Activated naive CD4-positive, alpha-beta T cell treated with anti-CD3 and anti-CD28 coated beads for 36 hours (primary cell): ENCODE measurements at places on chromosomes 5 and 9. TPM values are rescaled to one million over a fixed set of nuclear protein-coding genes. Genes with fewer than 3 reads are reported as not detected.

TMEM203 gene
- 21.8 TPM for total RNA-seq

DOK3 gene
- total RNA-seq, result 1.3 TPM

PCDHB10 gene
- not detected for total RNA-seq

HACD4 gene
- 1.6 TPM for total RNA-seq

LCN9 gene
- not detected for total RNA-seq

FOXD4L3 gene
- total RNA-seq, result not detected

FKTN gene
- total RNA-seq, result 8.0 TPM

CTXN3 gene
- not detected for total RNA-seq

TAF1L gene
- not detected for total RNA-seq

DNA sequence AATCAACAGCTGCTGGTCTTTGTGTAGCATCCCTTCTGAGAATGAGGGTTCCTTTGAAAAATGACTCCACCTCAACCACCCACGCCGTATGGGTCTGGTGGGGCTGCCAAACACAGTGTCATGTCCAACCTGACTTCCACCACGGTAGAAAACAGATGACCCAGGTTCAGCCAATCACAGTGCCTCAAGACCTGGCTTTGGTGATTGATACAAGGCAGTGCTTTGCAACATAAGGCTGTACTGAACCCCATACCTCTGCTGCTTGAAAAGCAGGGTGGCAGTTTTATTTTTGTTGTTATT is 11.5 kb upstream of the TGFBR1 start:
- no peak overlapping the region for H3K4me3 ChIP-seq
- H3K36me3 ChIP-seq, result no peaks in the 10 kb centered on the region
- no peak overlapping the region for H3K27ac ChIP-seq
- H3K4me1 ChIP-seq, result peaks cover 21% of the 10 kb centered on the region
- DNase-seq, result no peak

GRCh38 chr9:133044125-133044524 is 13.3 kb downstream of the GTF3C5 start:
- no peaks in the 10 kb centered on the region for H3K27me3 ChIP-seq
- H3K27ac ChIP-seq, result no peak overlapping the region
- peaks cover 31% of the 10 kb centered on the region for H3K36me3 ChIP-seq
- H3K4me3 ChIP-seq, result no peak overlapping the region
- DNase-seq, result no peak

DNA sequence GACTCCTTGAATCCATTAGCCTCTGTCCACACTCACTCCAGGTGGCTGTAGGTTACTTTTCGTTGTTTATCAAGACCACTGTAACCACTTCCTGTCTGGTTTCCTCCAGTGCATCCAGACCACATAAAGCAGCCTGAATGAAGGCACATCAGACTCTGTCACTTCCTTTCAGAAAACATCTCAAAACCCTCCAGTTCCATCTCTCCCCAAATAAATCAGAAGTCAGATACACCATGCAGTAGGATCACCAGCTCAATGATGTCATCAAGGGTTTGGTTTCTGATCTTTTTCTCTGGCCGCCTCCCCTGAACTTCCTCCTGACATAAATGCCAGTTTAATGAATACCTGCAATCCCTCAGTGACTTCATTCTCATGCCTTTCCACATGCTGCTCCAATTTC is 161.2 kb downstream of the ZNF462 start:
- peaks cover 7% of the 10 kb centered on the region for H3K4me1 ChIP-seq
- H3K36me3 ChIP-seq, result no peaks in the 10 kb centered on the region
- DNase-seq, result no peak
- H3K4me3 ChIP-seq, result no peak overlapping the region
- no peak overlapping the region for H3K27ac ChIP-seq

- no peaks in the 10 kb centered on the region for H3K4me1 ChIP-seq
- DNase-seq, result no peak
- H3K36me3 ChIP-seq, result no peaks in the 10 kb centered on the region
Measured at GRCh38 chr5:156148301-156148700, 178.7 kb upstream of the SGCD start.

- no peaks in the 10 kb centered on the region for H3K27me3 ChIP-seq
- H3K4me3 ChIP-seq, result no peak overlapping the region
- peaks cover 3% of the 10 kb centered on the region for H3K36me3 ChIP-seq
- DNase-seq, result no peak
Measured at GRCh38 chr9:3244963-3245653, 280.7 kb downstream of the RFX3 start.

DNA sequence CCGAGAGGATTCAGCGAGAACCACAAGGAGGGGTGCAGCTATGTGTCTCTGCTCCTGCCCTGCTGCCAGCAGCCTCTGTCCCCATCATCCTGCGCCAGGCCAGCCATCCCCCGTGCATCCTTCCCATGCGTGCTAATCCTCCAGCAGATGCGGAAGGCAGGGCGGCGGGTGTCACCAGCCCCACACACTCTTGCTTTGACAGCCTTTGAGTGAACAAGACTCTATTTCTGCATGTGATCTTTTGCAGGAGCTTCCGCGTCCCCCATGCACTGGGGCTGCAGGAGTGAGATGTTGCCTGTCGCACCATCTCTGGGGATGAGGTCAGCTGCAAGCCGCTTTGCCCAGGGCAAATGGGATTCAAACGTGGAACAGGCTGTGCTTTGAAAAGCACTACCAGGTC is 58.0 kb upstream of the OLFM1 start:
- H3K4me1 ChIP-seq, result no peaks in the 10 kb centered on the region
- H3K4me3 ChIP-seq, result no peak overlapping the region
- no peaks in the 10 kb centered on the region for H3K36me3 ChIP-seq
- no peak overlapping the region for H3K27ac ChIP-seq
- no peak for DNase-seq

GRCh38 chr9:100131216-100131615 is 32.2 kb downstream of the INVS start:
- no peak for DNase-seq
- no peaks in the 10 kb centered on the region for H3K4me1 ChIP-seq
- peaks cover 20% of the 10 kb centered on the region for H3K36me3 ChIP-seq
- H3K27ac ChIP-seq, result no peak overlapping the region
- H3K4me3 ChIP-seq, result no peak overlapping the region
- H3K27me3 ChIP-seq, result no peaks in the 10 kb centered on the region

DNA sequence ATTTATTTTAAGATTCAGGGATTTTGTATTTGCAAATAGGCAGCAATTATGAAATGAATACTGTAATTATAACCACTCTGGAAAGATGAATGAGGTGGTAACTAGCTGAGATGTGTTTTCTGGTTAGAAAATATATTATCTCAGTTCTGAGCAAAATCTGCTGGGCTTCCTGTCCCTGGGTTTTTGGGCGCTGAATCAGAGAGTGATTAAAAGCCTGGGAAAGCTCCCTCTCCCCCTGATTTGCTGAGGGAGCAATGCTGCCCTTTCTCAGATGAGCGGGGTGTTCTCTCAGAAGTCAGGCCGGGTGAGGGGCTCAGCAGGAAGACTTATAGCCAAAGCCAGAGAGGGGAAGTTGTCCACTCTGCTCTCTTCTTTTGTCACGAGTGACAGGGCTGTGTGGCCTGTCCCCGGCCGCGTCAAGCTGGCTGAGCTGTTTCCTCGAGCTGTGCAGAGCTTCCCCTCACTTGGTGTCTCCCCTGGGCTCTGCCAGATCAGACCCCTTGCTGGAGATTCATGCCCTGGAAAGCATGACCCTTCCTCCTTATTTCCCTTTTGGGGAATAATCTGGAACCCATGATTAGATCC is 39.8 kb upstream of the PITX1 start:
- H3K4me1 ChIP-seq, result no peaks in the 10 kb centered on the region
- no peaks in the 10 kb centered on the region for H3K36me3 ChIP-seq
- DNase-seq, result no peak
- no peak overlapping the region for H3K27ac ChIP-seq
- no peaks in the 10 kb centered on the region for H3K27me3 ChIP-seq

- no peaks in the 10 kb centered on the region for H3K36me3 ChIP-seq
- H3K4me1 ChIP-seq, result no peaks in the 10 kb centered on the region
Measured at GRCh38 chr5:124773315-124774311, 27.2 kb upstream of the ZNF608 start.

DNA sequence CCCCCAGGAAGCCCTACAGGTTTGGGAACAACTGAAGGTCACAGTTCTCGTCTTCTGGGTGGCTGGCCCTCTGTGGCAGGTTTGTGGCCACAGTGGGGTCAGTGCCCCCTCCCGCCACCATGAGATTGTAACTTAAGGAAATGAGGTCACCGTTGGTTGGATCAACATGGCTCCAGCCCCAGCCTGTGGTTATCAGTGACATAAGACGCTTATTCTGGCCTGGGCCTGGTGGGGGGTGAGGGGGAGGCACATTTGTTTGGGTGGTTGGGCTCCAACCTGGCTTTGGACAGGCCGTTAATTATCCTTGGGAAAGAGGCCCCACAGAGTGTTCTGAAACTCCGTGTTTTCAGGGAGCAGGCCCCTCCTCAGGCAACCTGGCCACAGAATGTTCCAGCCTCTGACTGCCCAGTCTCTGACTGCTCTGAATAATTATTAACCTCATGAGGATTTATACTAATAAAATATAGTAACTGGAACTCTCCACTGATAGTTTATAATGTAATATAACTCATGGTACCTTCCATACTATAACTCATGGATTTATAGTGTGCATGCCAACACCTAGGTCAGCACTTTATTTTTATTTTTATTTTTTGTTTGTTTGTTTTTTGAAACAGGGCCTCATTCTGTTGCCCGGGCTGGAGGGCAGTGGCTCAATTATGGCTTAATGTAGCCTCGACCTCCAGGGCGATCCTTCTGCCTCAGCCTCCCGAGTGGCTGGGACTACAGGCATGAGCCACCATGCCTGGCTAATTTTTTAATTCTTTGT is 58.0 kb upstream of the RPL26L1 start:
- peaks cover 12% of the 10 kb centered on the region for H3K4me1 ChIP-seq
- no peaks in the 10 kb centered on the region for H3K27me3 ChIP-seq
- peaks cover 6% of the 10 kb centered on the region for H3K36me3 ChIP-seq
- no peak for DNase-seq
- H3K4me3 ChIP-seq, result no peak overlapping the region
- H3K27ac ChIP-seq, result no peak overlapping the region

DNA sequence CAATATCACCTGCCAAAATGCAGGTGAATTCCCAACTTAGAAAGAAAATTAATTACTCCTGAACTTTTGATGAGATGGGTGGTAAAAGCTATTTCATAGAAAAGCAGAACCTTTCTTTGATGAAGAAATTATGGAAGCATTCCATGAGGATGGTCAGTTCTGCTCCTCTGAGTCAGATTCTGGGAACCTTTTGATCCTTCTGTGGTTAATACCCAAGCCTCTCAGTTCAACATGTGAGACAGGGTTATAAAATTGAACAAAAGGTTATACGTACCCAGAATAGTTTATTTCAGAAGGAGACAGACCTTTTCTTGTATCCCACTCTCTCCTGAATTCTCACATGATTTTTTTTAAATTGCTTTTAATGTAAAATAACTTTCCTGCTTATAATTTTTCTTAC is 767.6 kb upstream of the ADAMTS16 start:
- H3K27ac ChIP-seq, result no peak overlapping the region
- H3K36me3 ChIP-seq, result no peaks in the 10 kb centered on the region
- no peaks in the 10 kb centered on the region for H3K4me1 ChIP-seq
- H3K4me3 ChIP-seq, result no peak overlapping the region

DNA sequence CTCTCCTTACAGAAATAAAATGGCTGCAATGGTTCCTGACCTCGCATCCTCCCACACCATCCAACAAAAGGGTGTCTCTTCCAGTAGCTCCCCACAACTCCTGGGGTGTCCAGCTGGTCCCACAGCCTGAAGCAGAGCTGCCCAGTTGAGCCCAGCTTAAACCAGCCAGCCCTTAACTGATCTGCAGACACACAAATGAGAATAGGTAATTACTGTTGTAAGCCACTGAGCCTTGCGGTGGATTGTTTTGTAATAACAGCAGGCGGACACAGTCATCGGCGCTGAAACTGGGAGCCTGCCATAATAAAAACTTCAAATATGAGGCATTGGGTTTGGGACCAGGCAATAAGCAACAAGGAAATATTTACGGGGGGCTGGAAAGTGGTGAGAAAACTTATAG is 10.4 kb upstream of the ZBTB43 start:
- H3K27ac ChIP-seq, result no peak overlapping the region
- no peak for DNase-seq
- H3K27me3 ChIP-seq, result peaks cover 17% of the 10 kb centered on the region
- H3K4me1 ChIP-seq, result no peaks in the 10 kb centered on the region
- H3K36me3 ChIP-seq, result no peaks in the 10 kb centered on the region

DNA sequence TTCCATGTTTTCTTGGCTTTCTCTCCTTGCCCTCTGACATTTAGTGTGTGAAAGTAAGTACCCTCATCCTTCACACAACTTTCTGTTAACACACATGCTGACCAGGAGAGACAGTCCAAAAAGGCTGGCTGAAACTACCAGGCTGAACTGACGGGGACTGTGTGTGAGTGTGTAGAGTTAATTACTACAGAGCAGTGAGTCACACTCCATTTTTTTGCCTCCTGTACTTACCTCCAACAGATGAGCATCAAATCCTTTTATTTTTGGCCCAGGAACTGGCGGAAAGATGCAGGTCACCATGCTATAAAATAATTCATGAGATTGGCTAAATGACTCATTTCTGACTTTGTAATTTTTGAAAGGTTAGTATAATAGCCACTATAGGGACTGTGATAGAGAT is 20.2 kb upstream of the AGXT2 start:
- no peaks in the 10 kb centered on the region for H3K36me3 ChIP-seq

GRCh38 chr5:57137401-57137800 is 36.5 kb upstream of the GPBP1 start:
- no peak for DNase-seq
- no peak overlapping the region for H3K4me3 ChIP-seq
- no peaks in the 10 kb centered on the region for H3K27me3 ChIP-seq

DNA sequence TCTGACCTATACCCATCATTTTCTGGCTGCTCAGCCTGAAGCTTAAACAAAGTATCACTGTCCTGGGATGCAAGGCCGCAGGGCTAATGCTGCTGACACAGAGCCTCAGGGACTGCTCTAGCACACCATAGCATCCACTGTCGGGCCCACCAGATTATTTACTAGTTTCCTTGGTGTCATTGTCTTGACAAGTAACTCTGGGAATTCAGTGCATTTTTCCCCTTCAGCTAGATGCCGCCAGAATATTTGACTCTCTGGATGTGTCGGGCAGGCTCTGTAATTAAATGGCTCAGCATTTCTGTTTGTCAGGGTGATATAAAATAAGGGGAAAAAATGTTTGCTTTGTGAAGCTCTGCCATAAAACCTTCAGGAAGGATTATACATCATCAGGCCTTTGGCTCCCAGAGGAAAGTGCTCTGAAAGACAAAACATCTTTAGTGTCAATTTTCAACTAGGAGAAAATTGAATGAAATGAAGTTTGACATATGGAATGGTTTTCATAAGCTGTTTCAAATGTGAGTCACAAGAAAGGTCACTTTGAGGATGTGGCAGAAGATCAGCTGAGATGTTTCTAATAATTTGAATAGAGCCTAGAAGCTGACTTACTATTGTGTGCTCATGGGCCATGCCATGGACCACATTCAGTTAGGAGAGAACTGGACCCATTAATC is 350.1 kb downstream of the TMEM232 start:
- no peaks in the 10 kb centered on the region for H3K27me3 ChIP-seq
- DNase-seq, result no peak
- no peak overlapping the region for H3K4me3 ChIP-seq
- peaks cover 3% of the 10 kb centered on the region for H3K4me1 ChIP-seq
